Stimulated activated CD4-positive, alpha-beta T cell treated with anti-CD3 and anti-CD28 coated beads, Interleukin-4, amount 100 ng/mL, for 4 hours (primary cell): ENCODE measurements at places on chromosomes 2 and 18.
A peak's percentile ranks its signal among the peaks of the same experiment; 100 is the strongest.

GRCh38 chr2:72139874-72140620, 7.6 kb downstream of the CYP26B1 start:
- DNase-seq, result no peak

DNA sequence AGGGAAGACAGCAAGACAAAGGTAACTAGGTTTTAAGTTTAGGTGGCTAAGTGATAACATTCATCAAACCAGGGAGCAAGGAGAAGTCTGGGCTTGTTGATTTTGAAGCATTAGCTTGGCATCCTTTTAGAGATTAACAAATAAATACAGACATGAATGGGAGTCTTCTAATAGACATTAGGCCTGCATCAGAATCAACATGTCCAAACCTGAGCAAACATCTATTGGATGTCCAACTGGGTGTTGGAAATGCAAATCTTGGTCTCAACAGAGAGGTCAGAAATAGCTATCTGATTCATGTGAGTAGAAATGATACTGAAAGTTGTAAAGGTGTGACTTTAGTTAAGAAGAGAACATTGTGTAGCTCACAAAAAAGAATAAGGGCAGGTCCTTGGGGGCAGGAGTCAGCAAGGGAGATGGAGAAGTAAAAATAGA, 85.5 kb upstream of the RND3 start:
- DNase-seq, result no peak

DNA sequence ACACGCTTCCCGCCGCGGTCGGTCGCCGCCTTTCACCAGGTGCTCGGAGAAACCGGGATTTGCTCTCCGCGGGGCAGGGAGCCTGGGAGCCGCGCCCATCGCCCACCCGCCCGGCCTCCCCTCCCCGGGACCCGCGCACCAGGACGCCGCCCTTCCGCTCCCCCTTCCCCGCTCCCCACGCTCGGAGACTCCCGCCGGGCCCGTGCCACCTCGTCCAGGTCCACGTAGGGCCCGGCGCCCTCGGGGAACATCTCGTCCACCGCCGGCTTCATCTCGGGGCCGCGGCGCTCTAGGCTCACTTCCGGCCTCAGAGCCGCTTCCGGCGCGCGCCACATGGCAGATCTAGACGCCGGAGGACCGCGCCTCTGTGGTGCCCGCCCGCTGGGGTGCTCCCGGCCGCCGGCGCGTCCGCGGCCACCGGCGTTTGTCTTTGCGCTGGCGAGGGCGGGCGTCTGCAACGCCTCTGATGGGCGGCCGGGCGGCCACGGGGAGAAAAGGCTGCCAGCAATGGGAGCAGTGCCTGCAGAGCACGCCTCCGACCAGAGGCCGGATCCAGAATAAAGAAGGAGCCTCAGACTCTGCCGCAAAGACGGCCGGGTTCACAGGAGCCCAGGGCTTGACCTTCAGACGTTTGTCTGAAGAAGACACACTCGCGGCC, at the start of gene COPS9:
Gene COPS9, minus strand, starts transcription at position 293 of the 658 bp plus-strand sequence. Its CDS starts 21 bp downstream, at position 272.
- DNase-seq, result peak; percentile 81

- peak; percentile 87 for DNase-seq
These were observed 1.4 kb downstream of the XPO1 start for GRCh38 chr2:61536572-61537276.

DNA sequence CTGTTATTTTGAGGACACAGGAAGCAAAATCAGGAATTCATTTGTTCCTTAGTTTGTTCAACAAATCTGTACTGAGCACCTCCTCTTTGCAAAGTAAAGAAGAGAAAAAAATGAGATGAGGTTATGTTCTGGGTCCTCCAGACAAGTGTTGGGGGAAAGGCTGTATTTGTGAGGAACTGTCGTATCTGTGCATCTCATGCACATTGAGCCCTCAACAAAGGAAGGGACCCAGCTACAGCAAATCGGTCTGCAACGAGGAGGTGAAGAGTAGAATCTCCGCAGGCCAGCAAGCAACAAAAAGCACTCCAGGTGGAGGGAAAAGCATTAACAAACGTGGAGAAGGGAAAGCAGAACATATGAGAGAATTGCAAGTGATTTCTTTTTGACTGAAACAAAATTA, 143.0 kb upstream of the CYP1B1 start:
- DNase-seq, result no peak

- DNase-seq, result no peak
These were observed 52.9 kb downstream of the DPYSL5 start for GRCh38 chr2:26900831-26901321.
